Osteoblast (primary cell): ENCODE measurements at places on chromosomes 1 and 21. TPM values are rescaled to one million over a fixed set of nuclear protein-coding genes. Genes with fewer than 3 reads are reported as not detected.

GRCh38 chr1:180117764-180118116, 36.9 kb upstream of the QSOX1 start:
- peak; percentile 82 for DNase-seq
- no peak overlapping the region for H3K4me3 ChIP-seq
- peaks cover 2% of the 10 kb centered on the region for H3K36me3 ChIP-seq
- peak overlapping the region; percentile 53 for H3K27ac ChIP-seq
- peaks cover 11% of the 10 kb centered on the region for H3K4me1 ChIP-seq

DNA sequence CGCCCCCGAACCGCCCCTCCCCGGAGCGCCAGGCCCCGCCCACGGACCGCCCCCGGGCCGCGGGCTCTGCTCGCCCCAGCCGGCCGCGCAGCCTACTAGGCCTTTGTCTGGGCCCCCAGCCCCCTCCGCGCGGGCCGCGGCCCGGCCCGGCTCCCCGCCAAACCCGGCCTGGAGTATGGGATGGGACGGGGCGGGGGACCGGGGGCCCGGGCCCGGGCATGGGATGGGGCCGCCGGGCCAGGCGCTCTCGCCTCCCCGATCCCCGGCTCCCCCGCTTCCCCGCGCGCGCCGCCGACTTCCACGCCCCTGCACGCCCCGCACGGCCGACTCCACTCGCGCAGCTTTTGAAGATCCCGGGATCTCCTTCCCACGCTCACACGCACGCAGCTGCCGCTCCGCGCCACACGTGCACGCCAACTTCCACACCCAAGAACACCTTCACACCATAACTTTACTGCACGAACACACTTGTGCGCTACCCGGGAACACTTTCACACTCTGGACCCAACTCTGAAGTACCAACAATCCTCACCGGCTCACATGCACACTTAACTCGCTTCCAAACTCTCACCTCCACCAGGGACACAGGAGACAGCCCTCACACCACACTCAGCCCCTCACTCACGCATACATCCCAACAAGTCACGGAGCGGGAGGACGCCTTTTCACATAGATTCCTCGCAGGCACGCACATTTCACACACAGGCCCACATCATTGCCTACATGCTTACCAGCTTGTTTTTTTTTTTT, 437 bp upstream of the HSPG2 start:
- H3K4me1 ChIP-seq, result peaks cover 59% of the 10 kb centered on the region

PADI2 gene
- total RNA-seq, result under 0.01 and 0.29 TPM in 2 replicates

VSIG8 gene
- not detected in 2 replicates for total RNA-seq

GRCh38 chr1:221241592-221241991, 362.3 kb downstream of the HLX start:
- DNase-seq, result no peak
- H3K4me1 ChIP-seq, result no peaks in the 10 kb centered on the region
- no peaks in the 10 kb centered on the region for H3K27me3 ChIP-seq
- no peak overlapping the region for H3K27ac ChIP-seq
- no peak overlapping the region for H3K4me3 ChIP-seq

- no peaks in the 10 kb centered on the region for H3K36me3 ChIP-seq
- no peak overlapping the region for H3K4me3 ChIP-seq
- H3K4me1 ChIP-seq, result no peaks in the 10 kb centered on the region
- H3K27ac ChIP-seq, result no peak overlapping the region
Measured at GRCh38 chr1:107748531-107748930, 216.4 kb downstream of the VAV3 start.

DNA sequence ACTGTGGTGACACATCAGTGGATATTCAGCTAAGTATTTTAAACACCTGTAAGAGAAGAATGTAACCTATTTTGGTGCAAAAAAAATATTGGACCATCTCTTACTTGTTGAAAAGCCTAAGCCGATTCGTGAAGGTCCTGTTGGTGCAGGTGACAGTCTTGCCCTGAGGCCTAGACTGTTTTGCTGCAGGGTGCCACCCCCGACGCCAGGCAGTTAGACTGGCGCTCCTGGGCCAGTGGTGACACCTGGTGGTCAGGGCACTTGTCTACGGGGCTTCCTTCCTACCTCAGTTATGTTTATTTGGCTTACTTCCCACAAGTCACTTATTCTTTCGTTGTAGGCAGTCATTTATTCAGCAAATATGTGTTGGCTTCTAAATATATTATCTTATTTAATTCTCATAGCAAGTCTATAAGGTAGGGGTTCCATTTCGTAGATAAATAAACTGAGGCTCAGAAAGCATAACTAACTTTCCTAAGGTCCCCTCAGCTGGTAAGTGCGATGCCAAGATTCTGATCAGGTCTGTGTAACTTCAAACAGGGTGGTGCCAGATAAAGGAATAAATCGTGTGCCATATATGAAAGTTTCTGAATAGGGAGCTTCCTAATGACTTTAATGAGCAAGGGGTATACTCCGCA, 1.9 kb downstream of the EEIG2 start:
- H3K27me3 ChIP-seq, result no peaks in the 10 kb centered on the region
- DNase-seq, result peak; percentile 72
- H3K4me3 ChIP-seq, result no peak overlapping the region
- peaks cover 12% of the 10 kb centered on the region for H3K4me1 ChIP-seq
- H3K27ac ChIP-seq, result no peak overlapping the region

LRRC38 gene
- not detected in 2 replicates for total RNA-seq

VHLL gene
- total RNA-seq, result not detected in 2 replicates

DNA sequence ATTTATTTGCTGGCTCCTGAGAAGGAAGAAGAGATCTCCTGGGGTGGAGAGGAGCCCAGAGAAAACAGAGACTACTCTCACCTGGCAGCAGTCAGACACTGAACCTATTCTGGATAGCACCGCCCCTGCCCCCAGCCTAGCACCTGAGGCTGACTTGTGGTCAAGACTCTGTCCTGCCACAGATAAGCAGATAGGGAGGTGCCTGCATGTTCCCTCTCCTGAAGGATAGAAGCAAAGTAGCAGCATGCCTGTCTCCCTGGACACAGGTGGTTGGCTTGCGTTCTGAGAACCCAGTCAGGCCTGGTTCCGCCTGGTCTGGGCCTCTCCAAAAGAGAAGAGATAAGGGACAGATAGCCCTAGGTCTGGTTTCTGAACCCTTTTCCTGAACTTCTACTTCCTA, 1.3 kb upstream of the EFNA3 start:
- peak; percentile 85 for DNase-seq
- H3K4me3 ChIP-seq, result no peak overlapping the region
- peaks cover 4% of the 10 kb centered on the region for H3K4me1 ChIP-seq
- no peaks in the 10 kb centered on the region for H3K36me3 ChIP-seq

DNA sequence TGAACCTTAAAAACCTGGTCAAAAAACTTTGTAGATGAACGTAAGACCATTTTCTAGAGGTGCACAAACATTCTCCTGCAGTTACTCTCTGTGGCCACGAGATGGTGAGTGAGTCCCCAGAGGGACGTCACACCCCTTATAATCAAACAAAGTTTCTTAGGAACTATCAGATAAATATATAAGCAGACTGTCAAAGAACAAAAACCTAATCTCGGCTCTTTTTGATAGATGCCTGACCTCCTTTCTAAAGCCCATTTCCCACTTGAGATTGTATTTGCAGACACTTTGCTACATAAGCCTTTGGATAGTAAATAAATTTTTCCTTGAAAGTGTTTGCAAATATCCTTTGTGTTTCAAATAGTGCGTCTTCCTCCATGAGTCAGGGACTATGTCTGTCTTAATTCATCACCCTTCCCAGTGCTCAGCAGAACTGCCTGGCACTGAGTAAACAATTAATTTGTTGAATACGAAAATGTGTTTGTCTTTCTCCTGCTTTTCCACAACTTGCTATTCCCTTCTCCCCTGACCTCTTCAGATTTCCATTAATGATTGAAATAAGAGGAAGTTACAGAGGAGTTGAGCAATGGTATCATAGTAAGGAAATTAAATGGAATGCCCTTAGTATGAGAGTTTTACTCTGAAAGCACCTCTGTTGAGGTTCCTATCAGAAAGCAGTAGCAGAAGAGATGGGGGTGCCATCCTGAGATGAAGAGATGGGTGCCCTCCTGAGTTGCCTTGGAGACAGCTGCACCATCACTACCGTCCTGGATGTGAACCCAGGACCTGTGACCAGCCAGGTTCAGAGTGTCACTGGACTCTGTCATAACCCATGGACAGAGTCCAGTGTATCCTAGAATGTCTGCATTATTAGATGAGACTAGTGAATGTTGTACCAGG, 57.8 kb upstream of the RAVER2 start:
- no peak for DNase-seq
- H3K36me3 ChIP-seq, result no peaks in the 10 kb centered on the region
- no peaks in the 10 kb centered on the region for H3K27me3 ChIP-seq
- H3K4me1 ChIP-seq, result peaks cover 9% of the 10 kb centered on the region

DNA sequence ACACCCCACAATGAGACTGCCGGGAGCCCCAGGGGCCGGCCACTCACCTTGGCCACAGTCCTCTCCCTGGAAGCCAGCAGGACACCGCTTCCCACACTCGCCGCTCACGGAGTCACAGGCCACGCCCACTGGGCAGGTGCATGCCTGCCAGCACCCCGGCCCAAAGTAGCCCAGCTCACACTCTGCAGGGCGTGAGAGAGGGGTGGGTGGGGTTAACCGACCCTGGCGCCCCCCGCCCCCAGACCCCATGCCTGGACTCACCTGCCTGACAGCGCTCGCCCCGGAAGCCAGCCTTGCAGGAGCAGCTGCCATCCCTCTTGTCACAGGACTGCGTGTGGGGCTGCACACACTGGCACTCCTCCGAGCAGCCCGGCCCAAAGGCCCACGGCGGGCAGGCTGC, 50.7 kb downstream of the ARHGEF16 start:
- H3K27me3 ChIP-seq, result no peaks in the 10 kb centered on the region
- H3K27ac ChIP-seq, result peak overlapping the region; percentile 90
- no peak for DNase-seq

KRTAP15-1 gene
- total RNA-seq, result not detected in 2 replicates

DNA sequence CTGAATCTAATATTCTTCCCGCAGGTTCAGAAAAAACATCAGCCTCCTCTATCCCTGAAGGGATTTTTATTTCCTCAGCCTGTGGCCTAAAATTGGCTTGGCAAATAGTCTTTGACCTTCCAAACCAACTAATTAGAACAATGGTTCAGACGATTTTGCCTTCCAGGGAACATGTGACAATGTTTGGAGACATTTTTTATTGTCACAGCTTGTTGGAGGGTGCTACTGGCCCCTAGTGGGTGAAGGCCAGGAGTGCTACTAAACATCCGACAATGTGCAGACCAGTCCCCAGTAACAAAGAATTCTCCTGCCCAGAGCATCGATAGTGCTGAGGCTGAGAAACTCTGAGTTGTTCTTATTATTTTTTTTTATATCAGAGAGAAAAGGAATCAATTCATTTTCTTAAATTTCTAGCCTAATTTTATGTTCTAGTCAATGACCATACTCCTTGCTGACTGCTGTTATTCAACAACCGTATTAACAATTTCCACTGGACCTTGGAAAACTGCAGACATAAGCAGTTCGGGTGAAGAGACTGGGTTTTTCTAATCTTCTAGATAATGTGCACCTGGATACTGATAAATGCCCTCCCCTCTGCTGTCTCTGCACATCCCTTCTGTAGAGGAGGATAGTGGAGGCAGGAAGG, 280.7 kb downstream of the LMX1A start:
- no peaks in the 10 kb centered on the region for H3K36me3 ChIP-seq
- H3K27ac ChIP-seq, result no peak overlapping the region
- DNase-seq, result peak; percentile 38
- no peaks in the 10 kb centered on the region for H3K27me3 ChIP-seq

DNA sequence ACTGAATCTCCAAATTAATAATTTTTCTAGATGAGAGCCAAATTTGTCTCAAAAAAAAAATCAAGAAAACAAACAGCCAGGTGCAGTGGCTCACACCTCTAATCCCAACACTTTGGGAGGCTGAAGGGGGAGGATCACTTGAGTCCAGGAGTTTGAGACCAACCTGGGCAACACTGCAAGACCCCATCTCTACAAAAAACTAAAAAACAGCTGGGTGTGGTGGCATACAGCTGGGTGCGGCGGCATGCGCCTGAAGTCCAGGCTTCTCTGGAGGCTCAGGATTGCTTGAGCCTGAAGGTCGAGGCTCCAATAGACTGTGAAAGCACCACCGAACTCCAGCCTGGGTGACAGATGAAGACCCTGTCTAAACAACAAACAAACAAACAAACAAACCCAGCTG, 14.0 kb downstream of the ACBD3 start:
- H3K27me3 ChIP-seq, result no peaks in the 10 kb centered on the region
- no peak for DNase-seq
- H3K4me1 ChIP-seq, result no peaks in the 10 kb centered on the region
- no peak overlapping the region for H3K27ac ChIP-seq

GRCh38 chr1:173423291-173423690, 53.8 kb upstream of the PRDX6 start:
- no peaks in the 10 kb centered on the region for H3K36me3 ChIP-seq
- H3K4me1 ChIP-seq, result peaks cover 19% of the 10 kb centered on the region
- no peaks in the 10 kb centered on the region for H3K27me3 ChIP-seq
- DNase-seq, result no peak
- H3K27ac ChIP-seq, result no peak overlapping the region

DNA sequence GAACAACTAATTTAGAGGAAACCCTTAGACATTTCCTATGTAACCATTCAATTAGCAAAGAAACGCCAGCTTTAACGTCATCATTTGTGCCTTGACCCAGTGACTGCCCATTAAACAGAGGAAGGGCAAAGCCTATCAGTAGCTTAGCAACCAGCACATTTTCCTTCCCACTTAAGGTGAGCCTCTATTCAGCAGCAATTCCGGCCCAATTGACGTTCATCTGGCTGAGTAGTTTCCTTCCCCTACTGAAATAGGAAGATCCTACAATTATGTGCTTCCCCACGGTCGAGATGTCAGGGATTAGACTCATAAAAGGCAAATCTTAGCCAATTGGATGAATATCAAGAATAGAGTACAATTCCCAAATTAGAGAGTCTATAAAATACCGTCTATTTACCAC, 482.1 kb upstream of the ADAMTS5 start:
- H3K4me1 ChIP-seq, result no peaks in the 10 kb centered on the region
- no peak overlapping the region for H3K27ac ChIP-seq
- no peak for DNase-seq
- no peaks in the 10 kb centered on the region for H3K27me3 ChIP-seq
- no peaks in the 10 kb centered on the region for H3K36me3 ChIP-seq

LEMD1 gene
- total RNA-seq, result not detected in 2 replicates

DNA sequence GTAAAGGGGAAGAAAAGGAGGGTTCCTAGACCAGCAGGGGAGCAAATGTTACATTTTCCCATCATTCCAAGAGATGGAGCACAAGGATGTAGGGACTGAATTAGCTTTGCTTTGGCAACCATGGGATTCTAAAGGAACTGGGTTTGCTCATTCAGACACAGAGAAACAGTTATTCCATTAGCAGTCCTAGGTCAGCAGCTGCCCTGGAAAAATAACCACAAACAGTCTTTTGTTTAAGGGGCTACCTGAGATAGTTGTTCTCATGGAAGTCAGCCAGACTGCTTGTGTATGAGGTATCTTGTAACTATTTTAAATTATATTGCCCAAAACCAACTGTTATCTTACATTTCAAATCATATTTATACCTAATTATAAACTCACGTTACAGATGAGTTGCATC, 58.4 kb upstream of the VCAM1 start:
- H3K36me3 ChIP-seq, result no peaks in the 10 kb centered on the region
- DNase-seq, result no peak
- H3K4me3 ChIP-seq, result no peak overlapping the region
- no peak overlapping the region for H3K27ac ChIP-seq

- H3K4me1 ChIP-seq, result peaks cover 7% of the 10 kb centered on the region
- H3K36me3 ChIP-seq, result no peaks in the 10 kb centered on the region
- no peak overlapping the region for H3K27ac ChIP-seq
- H3K27me3 ChIP-seq, result peaks cover under 1% of the 10 kb centered on the region
- no peak for DNase-seq
- no peak overlapping the region for H3K4me3 ChIP-seq
Measured at GRCh38 chr1:156086256-156086662, 4.0 kb upstream of the MEX3A start.
